Globus pallidus (tissue), 1 donor: ENCODE measurements at places on chromosomes 6 and 20.

DNA sequence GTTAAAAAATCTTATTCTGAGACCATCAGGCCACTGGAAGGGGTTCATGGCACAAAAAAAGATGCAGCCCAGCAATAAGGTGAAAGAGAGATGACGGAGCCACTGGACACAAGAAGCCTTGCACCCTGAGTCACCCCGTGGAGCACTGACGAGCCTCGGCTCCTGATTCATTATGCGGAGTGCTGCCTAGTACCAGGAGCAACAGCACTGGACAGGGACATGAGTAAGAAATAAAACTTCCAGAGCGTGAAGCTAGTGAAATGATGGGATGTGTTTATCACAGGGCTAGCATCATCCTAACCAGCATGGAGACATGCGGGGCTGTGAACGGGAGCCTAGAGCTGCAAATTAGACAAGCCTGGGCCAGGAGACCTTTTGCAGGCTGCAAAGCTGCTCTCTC lies 53.3 kb downstream of the RNASET2 start:
- no peak for DNase-seq

- DNase-seq, result no peak
These were observed 20.8 kb downstream of the TBC1D7 start for GRCh38 chr6:13307508-13307995.

DNA sequence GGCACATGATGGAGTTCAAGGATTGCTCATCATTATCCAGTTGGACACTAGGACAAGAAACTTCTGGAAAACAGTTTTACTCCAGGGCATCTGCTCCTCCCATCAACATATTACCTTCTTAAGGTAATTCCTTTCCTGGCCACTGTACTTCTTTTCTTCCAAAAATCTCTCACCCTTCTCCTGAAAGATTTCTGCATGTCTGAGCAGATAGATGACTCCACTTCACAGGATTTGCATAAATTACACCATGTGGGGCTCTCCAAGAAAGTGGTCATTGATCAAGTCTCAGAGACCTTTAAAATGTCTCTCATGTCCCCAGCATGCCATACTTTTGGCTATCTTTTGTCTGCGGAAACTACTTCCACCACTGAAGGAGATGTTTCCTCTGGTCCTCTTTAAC lies 103.2 kb upstream of the TNFAIP3 start:
- no peak for DNase-seq

GRCh38 chr20:47055699-47056369 lies 161.2 kb downstream of the EYA2 start:
- no peak for DNase-seq

DNA sequence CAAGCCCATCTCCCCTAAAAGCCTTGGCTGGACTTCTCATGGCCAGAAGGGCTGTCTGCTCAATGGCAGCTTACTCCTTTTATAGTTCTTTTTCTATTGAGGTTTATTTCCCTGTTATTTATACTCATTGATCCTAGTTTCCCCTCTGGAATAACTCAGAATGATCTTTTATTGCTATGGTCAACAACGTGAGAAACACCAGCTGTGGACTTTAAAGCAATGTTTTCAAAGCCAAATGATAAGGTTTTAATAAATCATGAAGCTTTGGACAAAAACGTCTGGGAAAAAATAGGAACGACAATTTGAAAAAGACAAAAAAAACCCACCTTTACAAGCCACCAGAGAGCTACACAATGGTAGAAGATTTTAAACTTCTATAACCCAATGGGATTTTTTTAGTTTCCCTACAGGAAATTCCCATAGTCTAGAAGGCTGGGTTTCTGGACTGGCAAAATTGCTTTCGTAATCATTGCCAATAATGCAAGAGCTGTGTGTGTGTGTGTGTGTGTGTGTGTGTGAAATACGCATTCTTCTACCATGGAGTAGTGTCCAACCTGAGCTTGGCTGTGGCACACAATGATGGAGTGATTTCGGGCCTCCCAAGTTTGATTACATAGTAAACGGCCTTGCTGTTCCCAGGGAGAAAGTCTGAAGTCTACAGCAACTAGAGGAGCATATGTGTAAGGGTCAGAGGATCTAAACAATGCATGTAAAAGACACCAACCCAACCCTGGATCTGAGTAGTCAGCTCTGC lies 396.0 kb downstream of the SYNE1 start:
- no peak for DNase-seq

GRCh38 chr6:129440691-129441090 lies 269.3 kb downstream of the ARHGAP18 start:
- peak; percentile 7 for DNase-seq

DNA sequence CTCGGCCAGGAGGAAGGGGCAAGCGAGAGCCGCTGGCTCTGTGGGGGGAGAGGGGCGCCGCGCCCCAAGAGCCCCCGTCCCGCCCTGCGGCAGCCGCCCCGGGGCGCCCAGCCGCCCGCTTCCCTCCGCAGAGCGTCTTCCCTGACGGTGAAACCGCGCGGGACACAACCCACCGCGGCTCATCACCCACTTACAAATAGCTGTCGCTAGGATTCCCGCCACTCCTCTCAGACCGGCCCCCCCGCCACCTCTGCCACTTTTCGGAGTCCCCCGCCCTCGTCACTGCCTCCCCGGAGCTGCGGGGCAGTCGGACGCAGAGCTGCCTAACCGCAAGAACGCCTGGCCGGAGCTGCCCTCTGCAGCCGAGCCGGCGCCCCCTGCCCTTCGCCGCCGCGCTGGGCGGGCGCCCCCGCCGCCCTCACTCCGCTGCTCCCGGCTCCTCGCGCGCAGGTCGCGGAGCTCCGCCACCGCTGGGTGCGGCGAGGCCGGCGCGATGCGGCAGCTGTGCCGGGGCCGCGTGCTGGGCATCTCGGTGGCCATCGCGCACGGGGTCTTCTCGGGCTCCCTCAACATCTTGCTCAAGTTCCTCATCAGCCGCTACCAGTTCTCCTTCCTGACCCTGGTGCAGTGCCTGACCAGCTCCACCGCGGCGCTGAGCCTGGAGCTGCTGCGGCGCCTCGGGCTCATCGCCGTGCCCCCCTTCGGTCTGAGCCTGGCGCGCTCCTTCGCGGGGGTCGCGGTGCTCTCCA lies at the start of gene SLC35D3:
Gene SLC35D3 (plus strand): TSS at position 366 of the 749 bp plus-strand sequence. CDS start 128 bp downstream, at position 494.
- no peak for DNase-seq

GRCh38 chr6:12459945-12460661 lies 169.9 kb downstream of the EDN1 start:
- DNase-seq, result no peak

DNA sequence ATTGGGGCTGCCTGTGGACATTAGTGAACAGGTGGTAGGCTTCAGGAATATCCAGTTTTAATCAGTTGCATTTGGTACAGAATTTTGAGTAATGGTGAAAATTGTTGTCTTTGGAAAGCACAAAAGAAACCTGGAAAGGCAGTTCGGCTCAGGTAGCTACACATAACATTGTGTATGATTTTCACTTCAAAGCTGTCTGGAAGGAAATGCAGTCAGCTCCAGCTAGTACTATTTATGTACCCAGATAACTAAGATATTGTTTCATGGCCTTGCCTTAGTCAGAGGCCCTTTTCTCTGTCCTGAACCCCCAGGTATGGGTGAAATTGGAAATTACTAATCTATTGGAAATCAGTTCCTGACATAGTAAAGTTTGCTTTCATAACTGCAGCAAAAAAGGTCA lies 195.6 kb upstream of the UST start:
- DNase-seq, result no peak

- no peak for DNase-seq
These were observed 35.4 kb upstream of the MRPS18A start for GRCh38 chr6:43722920-43723545.

- DNase-seq, result peak; percentile 31
These were observed 32.2 kb downstream of the RAMACL start for GRCh38 chr6:166554316-166554715.

DNA sequence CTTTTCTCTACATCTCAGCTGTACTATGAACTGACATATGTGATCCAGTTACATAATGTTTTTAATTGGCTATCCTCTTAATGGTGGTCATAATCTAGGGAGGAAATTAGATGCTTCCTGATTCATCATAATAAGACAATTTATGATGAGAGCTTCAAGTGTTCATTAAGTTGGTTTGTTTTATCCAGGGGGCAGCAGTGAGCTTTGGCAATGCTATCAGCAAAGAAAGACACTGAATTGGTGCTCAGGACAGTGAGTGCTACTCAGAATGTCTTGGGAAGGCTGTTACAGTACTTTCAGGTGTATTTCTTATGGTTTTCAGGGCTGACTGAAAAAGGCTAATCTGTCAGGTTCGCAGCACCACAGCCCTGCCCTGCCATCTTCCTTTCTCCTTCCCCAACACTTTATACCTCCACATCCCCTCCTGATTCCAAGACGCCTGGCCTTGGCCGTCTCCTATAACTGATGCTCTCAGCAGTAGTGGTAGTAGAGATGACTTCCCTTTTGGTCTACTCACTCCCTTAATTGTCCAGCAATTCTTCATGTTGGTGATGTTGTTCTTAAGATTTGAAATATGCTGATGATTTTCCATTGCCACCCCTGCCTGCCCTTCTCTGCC lies 67.0 kb upstream of the TNFAIP3 start:
- DNase-seq, result peak; percentile 68
